Thoracic aorta (tissue), 2 donors: ENCODE measurements at places on chromosomes 13 and 19.

- H3K36me3 ChIP-seq = no peaks in the 10 kb centered on the region
- peak overlapping the region; percentile 45 for H3K27ac ChIP-seq
- no peak for DNase-seq
- peak overlapping the region; percentile 77 for H3K4me3 ChIP-seq
- H3K4me1 ChIP-seq = peaks cover 15% of the 10 kb centered on the region
Observed at GRCh38 chr19:19064098-19064722, 416 bp downstream of the SLC25A42 start.

DNA sequence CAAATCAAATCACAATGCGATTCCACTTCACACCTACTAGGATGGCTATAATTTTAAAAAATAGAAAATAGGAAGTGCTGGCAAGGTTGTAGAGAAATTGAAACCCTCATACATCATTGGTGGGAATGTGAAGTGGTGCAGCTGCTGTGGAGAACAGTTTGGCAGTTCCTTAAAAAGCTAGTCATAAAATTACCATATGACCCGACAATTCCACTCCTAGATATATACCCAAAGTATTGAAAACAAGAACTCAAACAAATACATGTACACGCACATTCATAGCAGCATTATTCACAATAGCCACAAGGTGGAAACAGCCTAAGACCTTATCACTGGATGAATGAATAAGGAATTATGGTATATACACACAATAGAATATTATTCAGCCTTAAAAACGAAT is 12.0 kb downstream of the HMGB1 start:
- no peak overlapping the region for H3K4me3 ChIP-seq
- no peak for DNase-seq
- no peaks in the 10 kb centered on the region for H3K27me3 ChIP-seq
- H3K36me3 ChIP-seq = no peaks in the 10 kb centered on the region
- H3K4me1 ChIP-seq = no peaks in the 10 kb centered on the region

DNA sequence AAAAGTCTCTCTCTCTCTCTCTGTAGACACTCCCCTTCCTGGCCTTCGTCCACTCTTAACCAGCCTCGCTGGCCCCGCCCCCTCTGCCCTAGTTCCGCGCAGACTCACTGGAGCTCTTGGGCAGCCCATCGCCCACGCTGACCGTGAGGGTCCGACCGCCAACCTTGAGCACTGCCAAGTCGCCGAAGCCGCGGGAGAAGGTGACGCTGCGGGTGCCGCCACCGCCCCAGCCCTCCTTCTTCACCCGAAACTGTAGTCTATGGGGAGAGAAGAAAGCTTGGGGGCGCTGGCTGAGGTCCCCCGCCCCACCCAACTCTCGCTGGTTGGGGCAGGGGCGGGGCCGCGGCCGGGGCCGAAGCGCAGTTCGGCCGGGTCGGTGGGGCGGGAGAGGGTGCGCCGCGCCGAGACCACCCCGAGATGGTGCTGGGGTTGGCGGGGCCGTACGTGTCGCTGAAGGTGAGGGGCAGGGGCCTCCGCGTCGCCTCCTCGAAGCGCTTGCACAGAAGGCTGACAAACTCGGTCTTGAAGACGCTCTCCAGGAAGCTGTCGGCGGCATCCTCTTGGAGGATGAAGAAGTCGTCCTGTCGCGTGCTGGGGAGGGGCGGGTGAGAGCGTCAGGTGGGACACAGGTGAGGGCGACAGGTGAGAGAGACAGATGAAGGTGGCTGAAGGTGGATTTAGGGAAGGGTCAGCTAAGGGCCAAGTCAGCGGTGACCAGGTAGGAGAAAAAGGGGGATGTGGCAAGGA is 12.6 kb upstream of the ZNF414 start:
- DNase-seq = peak; percentile 77
- H3K4me1 ChIP-seq = no peaks in the 10 kb centered on the region
- H3K4me3 ChIP-seq = peak overlapping the region; percentile 84
- peak overlapping the region; percentile 80 for H3K27ac ChIP-seq
- no peaks in the 10 kb centered on the region for H3K36me3 ChIP-seq

- H3K27ac ChIP-seq = no peak overlapping the region
- no peaks in the 10 kb centered on the region for H3K36me3 ChIP-seq
- no peaks in the 10 kb centered on the region for H3K27me3 ChIP-seq
- DNase-seq = no peak
Observed at GRCh38 chr13:73358606-73359095, 299.8 kb downstream of the KLF5 start.

DNA sequence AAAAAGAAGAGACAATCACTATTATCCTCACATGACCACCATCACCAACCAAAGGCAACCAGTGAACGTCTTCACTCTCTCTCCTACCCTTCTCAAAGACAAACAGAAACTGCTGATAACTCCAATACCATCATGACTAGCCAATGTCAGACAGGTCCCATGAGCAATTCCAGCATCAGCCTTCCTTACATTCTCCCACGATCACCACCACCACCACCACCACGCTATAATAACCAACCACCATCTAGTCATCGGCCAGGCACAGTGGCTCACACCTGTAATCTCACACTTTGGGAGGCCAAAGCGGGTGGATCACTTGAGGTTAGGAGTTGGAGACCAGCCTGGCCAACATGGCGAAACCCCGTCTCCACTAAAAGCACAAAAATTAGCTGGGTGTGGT is 3.9 kb downstream of the MYO1F start:
- DNase-seq = no peak
- no peak overlapping the region for H3K4me3 ChIP-seq
- no peaks in the 10 kb centered on the region for H3K27me3 ChIP-seq
- H3K27ac ChIP-seq = no peak overlapping the region

DNA sequence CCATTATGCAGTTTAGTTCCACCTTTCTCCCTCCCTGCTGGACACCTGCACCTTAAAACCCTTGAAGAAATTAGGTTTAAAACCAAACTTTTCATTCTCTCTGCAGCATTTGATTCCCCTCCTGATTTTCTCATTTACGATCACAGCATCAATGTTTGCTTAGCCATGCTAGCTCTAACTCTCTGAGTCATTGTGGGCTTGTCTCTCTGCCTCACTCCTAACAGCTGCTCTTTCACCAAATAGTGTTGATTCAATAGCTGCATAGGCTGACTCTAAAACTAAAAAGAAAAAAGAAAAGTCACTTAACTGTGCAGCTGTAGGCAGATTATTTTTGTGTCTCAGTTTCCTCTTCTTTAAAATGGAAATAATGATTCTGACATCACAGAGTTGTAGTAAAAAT is 1124.9 kb downstream of the DIAPH3 start:
- H3K36me3 ChIP-seq = no peaks in the 10 kb centered on the region
- DNase-seq = no peak
- no peak overlapping the region for H3K4me3 ChIP-seq
- no peak overlapping the region for H3K27ac ChIP-seq

GRCh38 chr19:16446108-16446723 is 25.6 kb downstream of the EPS15L1 start:
- DNase-seq = no peak
- no peaks in the 10 kb centered on the region for H3K36me3 ChIP-seq
- H3K27ac ChIP-seq = no peak overlapping the region
- peaks cover 25% of the 10 kb centered on the region for H3K4me1 ChIP-seq
- H3K27me3 ChIP-seq = no peaks in the 10 kb centered on the region
- no peak overlapping the region for H3K4me3 ChIP-seq

DNA sequence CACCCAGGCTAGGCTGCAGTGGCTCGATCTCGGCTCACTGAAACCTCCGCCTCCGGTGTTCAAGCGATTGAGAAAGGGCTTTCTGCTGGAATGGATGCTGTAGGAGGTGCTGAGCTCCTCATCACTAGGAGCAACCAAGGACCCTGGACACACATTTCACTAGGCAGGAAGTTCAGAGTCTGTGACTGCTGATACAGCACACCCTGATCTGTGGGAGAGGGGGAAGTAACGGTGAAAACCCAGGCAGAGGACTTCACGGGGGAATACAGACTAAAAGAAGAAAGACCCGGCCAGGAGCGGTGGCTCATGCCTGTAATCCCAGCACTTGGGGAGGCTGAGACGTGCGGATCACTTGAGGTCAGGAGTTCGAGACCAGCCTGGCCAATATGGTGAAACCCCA is 11.9 kb upstream of the NOTCH3 start:
- DNase-seq = no peak
- H3K27me3 ChIP-seq = no peaks in the 10 kb centered on the region
- H3K4me3 ChIP-seq = no peak overlapping the region
- H3K27ac ChIP-seq = peak overlapping the region; percentile 62
- H3K4me1 ChIP-seq = peaks cover 58% of the 10 kb centered on the region

DNA sequence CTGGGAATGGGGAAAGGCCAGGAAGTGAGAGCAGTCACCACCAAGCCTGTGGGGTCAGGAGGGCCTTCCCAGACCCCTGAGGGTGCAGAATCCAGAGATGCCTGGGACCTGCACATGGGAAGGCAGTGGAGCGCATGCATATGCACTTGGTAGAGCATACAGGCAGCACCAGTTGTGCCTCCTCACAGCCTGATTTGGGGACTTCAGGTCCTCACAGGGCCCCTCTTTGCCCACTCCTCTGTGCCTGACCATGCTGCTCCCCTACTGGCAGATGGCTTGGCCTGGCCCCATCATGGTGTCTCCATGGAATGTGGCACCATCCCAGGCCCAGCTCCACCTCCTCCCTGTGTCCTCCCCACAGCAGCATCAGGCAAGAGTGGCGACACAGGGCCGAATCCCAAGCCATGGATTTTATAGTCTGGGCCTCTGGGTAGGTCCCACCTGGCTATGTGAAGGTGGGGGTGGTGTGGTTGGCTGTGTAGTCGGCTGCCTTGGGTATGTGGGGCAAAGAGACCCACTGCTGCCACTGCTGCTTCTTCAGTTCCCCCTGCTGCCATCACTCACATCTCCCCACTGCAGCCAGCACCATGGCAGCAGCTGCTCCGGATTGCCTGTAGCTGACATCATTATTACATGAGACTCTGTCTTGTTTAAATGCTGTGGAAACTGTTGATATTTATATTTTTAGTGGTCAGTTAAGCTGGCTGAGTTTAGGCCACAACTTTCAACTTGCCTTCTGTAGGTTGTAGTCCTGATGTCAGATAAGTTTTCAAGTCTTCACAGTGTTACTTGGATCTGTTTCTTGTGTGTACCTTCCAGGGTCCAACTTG is 247.0 kb downstream of the GPC6 start:
- H3K36me3 ChIP-seq = no peaks in the 10 kb centered on the region
- no peak for DNase-seq
- no peak overlapping the region for H3K27ac ChIP-seq
- H3K4me1 ChIP-seq = peaks cover 26% of the 10 kb centered on the region

GRCh38 chr13:25682276-25682675 is 310.5 kb downstream of the ATP8A2 start:
- no peaks in the 10 kb centered on the region for H3K27me3 ChIP-seq
- H3K4me1 ChIP-seq = no peaks in the 10 kb centered on the region
- H3K27ac ChIP-seq = no peak overlapping the region
- peak overlapping the region; percentile 17 for H3K4me3 ChIP-seq
- DNase-seq = no peak

- H3K4me3 ChIP-seq = no peak overlapping the region
- no peaks in the 10 kb centered on the region for H3K4me1 ChIP-seq
- no peak for DNase-seq
- no peak overlapping the region for H3K27ac ChIP-seq
- H3K27me3 ChIP-seq = no peaks in the 10 kb centered on the region
Observed at GRCh38 chr13:69425235-69425634, 682.4 kb upstream of the ATXN8OS start.

DNA sequence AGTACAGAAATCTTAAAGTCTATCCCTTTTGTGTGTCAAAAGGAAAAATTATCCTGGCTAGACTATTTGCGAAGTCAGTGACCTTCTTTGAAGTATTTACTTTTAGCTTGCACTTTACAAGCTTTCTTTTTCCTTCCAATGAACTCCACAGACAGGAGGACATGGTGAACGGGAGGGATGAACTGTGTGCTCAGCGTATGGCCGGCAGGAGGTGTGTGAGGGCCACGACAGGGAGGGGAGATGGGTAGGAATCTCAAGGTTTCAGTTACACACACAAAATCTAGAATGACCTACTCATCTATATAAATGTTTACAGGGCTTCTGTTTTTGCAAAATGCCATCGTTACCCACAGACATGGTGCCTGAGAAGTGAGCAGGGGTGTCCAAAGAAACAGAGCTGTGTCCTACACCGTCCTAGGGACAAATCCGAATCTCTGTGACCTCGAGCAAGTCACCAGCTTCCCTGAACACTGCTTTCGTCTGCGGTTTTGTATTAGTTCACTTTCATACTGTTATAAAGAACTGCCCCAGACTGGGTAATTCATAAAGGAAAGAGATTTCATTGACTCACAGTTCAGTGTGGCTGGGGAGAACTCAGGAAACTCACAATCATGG is 537.2 kb downstream of the LIG4 start:
- DNase-seq = no peak
- H3K27me3 ChIP-seq = no peaks in the 10 kb centered on the region
- no peak overlapping the region for H3K27ac ChIP-seq
- no peaks in the 10 kb centered on the region for H3K4me1 ChIP-seq
- H3K4me3 ChIP-seq = no peak overlapping the region

DNA sequence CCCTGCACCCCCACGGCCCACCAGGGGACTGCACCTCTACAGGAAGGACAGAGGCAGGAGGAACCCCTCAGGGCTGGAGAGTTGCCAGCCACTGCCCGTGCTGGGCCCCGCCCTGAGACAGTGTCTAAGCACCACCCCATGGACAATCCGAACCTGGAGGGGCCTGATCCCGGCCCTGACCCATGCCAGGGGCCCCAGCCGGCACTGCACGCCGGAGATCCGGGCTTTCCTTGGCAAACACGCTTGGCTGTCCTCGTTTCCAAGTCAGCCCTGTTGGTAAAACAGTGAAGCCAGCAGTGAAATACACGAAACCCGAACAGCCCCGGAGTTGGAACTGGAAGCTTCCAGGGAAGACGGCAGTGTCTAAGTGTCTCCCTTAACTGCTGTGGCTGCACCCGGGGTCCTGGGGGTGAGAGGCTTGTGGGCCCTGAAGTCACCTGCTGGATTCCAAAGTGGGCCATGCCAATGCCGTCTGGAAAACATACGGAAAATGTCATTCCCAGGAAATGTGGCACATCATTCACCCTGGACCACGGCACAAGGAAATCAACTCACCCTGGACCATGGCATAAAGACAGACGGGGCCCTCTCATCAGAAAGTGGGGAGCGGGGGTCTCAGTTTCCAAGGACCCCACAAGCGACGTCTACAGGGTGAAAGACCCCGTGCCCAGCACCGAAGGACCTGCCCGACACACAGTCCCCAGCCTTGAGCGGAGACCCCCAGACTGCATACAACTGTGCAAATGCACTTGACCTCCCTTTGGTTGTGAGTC is 30.9 kb downstream of the RASA3 start:
- H3K27me3 ChIP-seq = no peaks in the 10 kb centered on the region
- peaks cover 23% of the 10 kb centered on the region for H3K4me1 ChIP-seq
- peak overlapping the region; percentile 67 for H3K27ac ChIP-seq

DNA sequence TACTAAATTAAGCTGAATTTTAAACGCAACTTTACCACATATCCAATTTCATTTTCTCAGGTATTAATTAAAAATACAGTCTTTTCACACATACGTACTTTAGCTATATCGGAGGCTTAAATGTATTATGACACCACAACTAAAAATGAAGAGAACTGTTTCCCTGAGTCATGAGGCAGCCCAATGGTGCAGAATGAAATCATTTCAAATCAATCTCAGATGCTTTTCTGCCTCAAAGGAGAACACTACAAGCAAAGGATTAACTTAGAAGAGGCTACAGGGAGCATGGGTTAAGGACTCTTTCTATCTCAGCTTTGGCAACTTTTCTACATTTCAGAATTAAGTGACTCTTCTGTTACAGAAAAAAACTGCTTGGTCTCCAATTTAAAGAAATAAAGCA is 516.3 kb upstream of the HTR2A start:
- DNase-seq = no peak
- no peak overlapping the region for H3K4me3 ChIP-seq
- no peaks in the 10 kb centered on the region for H3K36me3 ChIP-seq
- no peak overlapping the region for H3K27ac ChIP-seq
